ENCODE measurements at places on chromosomes 7 and 10.

- no peak for DNase-seq
Measured at GRCh38 chr7:112453505-112454171, 3.4 kb downstream of the IFRD1 start.

- DNase-seq = peak; percentile 30
Measured at GRCh38 chr10:87092376-87092860, 2.2 kb downstream of the GLUD1 start.

DNA sequence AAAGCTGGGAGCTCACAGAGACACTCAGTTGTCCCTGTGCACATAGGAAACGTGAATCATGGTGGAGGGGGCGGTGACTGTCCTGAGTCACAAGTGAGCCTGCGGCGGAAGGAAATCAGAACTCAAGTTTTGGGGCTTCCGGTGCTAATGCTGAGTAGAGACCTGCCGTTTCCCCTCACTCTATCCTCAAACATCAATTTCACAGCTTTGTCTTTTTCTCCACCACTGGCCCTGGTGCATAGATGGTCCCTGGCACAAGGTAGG, 21.9 kb downstream of the ADCYAP1R1 start:
- DNase-seq = no peak

- no peak for DNase-seq
Measured at GRCh38 chr7:124155432-124156022, 122.7 kb upstream of the TMEM229A start.

DNA sequence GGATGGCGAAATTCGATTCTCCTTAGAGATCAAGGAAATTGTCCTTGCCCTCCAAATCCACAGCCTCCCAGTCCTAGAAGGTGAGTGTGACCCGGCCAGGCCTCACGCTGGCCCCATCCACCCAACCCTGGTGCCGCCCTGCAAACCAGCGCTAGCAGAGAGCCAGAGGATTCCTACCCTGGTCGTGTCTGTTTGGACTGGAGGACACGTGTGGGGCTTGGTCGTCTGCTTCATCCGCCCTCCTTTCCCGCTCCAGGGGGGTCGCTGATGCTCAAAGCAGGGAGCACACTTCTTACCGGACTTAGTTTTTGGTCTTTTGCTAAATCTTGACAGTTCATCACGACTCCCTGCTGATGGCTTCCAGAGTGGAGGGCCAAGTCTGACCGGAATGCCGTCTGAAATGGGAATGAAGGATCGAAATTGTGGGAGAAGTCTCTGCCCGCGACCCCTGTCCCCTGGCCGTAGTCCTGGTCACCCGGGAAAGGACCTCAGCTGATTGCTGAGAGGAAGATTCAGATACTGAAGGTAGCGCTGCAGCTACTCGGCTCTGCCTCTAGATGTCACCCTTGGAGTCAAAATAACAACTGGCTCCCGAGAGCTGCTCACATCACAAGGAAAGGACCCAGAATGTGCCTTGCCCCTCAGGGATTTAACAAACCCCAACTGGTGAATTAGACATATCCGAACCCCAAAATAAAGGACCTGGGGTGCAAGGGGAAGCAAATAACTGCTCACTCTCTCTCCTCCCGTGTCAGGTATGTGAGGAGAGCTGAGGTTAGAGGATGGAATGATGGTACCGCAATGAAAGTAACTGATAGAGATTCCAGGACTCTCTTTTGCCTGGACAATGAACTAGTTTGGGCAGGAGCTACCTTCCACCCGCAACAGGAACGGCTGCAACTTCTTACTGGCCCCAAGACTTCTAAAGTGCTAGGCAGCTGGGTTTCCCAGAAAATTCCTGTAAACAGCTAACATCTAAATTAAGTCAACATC, 23.5 kb upstream of the ORC5 start:
- peak; percentile 19 for DNase-seq

DNA sequence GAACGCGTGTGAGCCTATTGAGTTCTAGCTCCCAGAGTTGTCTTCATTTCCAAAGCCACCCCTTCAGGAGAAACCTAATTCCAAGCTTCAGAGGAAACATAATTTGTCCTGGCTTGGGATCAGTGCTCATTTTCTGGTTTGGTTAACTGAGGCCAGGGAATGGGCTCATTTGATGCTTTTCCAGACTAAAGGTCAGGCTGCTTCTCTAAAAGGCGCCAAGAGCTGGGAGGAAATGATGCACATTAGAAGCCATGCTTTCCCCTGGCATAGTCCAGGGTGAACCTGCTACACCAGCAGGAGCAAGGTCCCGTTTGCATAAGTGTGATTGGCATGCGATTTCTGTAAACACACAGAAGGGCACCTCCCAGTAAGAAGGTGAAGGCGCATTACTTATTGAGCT, 435.0 kb downstream of the GALNT17 start:
- DNase-seq = no peak

- DNase-seq = no peak
Measured at GRCh38 chr10:111319866-111320265, 243.0 kb downstream of the ADRA2A start.

DNA sequence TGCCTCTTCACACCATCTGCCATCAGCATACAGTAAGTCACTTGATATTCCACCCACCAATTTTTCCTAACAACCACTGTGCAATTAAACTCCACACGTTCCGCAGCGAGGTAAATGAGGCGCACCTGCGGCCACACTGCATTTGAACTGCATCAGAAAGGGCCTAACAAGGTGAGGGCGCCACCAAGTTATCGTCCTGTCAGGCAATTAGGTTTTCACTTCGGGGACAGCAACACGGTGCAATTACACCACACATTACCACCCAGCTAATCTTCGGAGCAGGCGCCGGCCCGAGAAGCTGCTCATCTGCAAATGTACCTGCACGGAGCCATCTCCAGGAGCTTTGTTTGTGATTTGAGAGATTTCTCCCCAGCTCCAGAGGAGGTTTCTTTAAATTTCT, 84.4 kb downstream of the EBF3 start:
- no peak for DNase-seq

DNA sequence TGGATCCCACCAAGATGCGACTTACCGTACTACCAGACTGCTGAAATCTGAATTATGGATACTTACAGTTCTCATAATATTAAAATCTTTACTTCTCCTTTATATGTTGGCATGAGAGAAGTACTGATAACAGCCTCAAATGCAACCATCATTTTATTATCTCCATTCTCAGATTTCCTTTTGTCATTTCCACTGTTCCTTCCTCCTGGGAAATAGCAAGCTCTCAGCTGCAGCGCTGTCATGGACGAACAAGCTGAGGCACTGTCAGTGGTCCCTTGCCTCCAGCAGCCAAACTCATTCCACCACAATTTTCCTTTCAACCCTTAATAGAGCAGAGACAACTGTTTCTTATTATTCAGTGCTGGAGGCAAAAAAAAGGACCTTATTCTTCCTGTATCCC, 478.4 kb downstream of the ARL4A start:
- no peak for DNase-seq

DNA sequence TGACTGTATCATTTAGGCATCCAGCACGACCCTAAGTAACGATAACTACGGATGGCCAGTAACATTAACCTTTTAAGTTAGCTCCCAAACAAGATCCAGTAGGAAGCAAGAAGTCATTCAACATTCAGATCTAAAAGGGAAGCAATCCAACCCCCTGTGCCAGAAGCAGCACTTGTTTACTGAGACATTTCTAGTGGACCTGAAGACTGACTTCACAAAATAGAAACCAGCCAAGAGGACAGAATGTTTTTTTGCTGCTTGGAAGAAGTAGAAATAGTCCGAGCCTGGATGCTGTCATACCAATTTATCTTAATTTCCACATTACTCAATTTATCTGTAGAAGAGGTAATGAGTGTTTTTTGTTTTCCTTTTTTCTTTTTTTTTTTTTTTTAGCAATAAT, 88.0 kb upstream of the CTTNBP2 start:
- DNase-seq = no peak

- DNase-seq = no peak
Measured at GRCh38 chr10:113991091-113991860, 52.4 kb upstream of the ADRB1 start.

DNA sequence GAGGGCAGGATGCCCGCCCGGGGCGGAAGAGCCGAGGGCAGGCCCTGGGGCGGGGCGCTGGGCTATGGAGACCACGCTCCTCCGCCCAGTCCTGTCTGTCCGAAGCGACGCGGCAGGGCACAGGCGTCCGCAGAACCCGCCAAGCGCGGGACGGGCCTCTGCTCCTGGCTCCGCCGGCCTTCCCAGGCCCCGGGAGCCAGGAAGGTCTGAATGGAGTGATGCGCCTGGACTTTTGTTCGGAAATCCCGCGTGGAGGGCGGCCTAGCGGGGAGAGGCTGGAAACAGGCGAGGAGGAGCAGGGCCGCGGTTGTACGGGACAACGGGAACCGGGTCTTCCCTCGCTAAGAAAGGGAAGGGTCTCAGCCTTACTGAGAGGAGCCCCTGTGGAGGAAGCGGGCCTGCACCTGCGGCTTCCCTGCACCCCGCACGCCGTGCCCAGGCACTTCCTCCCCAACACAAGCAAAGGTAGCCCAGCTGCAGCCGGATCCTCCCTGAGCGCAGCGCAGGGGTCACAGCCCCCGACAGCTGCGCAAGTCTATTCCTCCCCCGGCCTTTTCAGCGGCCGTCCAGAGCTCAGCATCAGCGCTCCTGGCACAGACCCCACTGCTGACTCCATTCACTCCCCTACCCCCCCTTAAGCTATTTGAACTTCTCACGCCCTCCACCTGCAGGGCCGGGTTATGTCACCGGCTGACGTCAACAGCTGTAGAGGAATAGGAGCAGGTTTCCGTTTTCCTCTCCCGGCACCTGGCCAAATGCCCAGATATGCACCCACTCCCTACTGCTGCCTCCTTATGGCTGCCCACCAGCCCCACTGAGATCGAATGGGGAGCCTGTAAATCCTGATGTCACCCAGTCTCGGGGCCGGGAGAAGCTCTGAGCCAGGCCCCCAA, 143.2 kb upstream of the RET start:
- DNase-seq = peak; percentile 17

GRCh38 chr10:60377955-60378354, 11.7 kb downstream of the ANK3 start:
- no peak for DNase-seq

DNA sequence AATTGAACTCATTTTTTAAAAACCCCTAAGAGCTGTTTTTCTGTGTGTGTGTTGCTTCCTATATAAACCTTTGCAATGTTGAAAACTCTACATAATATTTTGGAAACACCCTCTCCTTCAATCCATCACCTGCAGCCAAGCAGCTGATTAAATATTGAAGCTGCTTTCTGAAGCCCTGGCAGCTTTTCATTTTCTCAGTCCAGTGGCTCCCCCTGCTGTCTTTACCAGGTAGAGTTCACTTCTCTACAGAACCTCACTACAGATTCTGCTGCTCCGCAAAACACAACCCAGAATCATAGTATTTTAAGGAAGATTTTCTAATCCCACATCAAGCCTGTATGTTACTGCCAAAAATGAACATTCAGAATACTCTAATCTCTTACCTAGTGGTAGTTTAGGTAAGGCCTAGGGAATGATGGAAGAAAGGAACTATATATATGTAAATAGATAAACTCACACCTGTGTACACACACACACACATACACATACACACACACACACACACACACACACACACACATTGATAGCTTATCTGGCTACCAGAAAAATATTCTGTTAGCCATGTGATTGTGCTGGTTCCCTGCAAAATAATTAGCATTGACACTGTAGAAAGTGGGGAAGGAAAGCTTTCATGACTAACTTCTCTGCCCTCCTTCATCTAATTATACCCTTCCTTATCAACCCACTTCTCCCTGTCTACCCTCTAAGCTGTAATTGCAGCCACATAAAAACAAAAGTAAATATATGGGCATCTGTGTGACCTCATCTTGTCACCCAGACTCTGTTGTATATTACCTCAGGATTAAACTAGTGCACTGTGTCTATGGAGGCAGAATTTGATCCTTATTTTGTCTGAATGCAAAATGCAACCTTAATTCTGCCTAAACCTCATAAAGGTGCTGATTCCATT, 229.5 kb upstream of the FZD1 start:
- no peak for DNase-seq
